Renal cortex interstitium (tissue), 15 donors: ENCODE measurements at places on chromosomes 7 and 10.

- no peak for DNase-seq
These were observed 99.5 kb downstream of the DYNC1I1 start for GRCh38 chr7:95871896-95872295.

DNA sequence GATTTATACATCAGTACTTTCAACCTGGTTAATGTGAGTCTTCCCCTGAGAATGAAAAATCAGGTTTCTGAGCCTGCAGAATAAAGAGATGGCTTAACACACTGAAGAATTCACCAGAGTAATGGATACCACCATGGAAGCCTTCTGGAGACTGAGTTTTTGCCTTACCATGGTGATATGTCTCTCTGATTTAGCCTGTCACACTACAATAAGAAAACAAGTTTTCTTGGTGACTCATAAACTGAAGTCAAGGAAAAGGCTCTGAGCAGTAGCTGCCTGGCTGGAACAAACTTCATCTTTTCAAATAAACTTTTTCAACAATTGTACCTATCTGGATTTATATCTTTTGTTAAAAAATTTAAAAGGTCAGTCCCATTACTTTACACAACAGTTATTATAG is 229.0 kb downstream of the PRPF18 start:
- DNase-seq = no peak

- no peak for DNase-seq
These were observed 5.6 kb downstream of the IMPDH1 start for GRCh38 chr7:128404143-128404681.

- no peak for DNase-seq
These were observed 55.7 kb upstream of the PRSS58 start for GRCh38 chr7:142313528-142313927.

DNA sequence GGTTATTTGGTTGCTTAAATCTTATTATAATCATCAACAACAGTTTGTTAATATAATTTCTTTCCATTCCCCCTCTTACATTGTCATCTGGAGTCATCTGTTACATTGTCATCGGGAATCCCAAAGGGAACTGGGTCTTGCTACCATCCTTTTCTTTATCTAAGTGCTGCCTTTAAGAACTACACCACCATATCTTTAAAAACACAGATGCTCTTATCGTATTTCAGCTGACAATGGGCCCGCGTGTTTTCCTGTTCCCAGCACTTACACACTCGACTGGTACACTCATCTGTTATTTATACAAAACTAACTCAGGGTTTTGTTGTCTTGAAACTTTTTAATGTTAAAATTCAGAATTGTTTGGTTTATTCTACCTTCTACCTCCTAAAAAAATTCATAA is 256.2 kb upstream of the MGMT start:
- DNase-seq = no peak

GRCh38 chr10:3866332-3866731 is 81.3 kb upstream of the KLF6 start:
- no peak for DNase-seq

DNA sequence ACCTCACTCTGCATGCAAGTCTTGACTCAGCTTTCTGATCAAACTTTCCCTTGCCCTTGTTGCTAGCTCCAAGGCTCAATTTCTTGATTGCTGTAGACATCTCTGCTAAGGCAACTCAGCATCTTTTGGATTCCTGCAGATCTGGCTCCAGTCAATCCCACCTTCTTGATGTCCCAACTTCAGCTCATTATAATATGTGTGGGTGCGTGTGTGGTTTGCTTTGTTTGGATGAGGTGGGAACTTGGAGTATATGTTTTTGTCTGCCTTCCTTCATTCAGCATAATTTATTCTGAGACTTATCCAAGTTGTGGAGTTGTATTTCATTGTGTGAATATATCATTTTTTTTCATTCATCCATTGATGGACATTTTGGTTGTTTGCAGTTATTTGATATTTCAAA is 364.8 kb upstream of the IGFBP3 start:
- no peak for DNase-seq

DNA sequence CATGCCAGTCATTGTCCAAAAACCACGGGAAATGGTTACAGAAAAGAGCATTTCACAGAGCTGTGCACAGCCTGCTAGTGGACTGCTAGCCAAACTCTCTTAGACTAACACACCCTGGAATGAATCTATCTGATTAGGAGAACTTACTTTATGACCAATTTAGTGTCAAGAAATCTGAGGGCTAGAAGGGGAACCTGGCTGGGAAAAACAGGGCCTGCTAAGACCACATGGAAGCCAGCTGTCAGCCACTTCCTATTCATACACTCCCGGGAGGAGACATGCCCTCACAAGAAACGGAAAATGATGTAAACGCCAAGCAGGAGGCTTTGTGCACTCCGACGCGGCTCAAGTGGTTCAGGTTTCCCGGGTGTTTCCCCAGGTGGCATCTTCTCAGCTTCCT is 54.8 kb downstream of the MPP7 start:
- DNase-seq = no peak

- DNase-seq = no peak
These were observed 127.8 kb upstream of the RSU1 start for GRCh38 chr10:16944986-16945385.

GRCh38 chr10:11411926-11412545 is 199.4 kb downstream of the USP6NL start:
- DNase-seq = no peak

GRCh38 chr7:15625466-15625865 is 61.0 kb downstream of the MEOX2 start:
- no peak for DNase-seq

- no peak for DNase-seq
These were observed 296.6 kb downstream of the HGF start for GRCh38 chr7:81473236-81473635.

DNA sequence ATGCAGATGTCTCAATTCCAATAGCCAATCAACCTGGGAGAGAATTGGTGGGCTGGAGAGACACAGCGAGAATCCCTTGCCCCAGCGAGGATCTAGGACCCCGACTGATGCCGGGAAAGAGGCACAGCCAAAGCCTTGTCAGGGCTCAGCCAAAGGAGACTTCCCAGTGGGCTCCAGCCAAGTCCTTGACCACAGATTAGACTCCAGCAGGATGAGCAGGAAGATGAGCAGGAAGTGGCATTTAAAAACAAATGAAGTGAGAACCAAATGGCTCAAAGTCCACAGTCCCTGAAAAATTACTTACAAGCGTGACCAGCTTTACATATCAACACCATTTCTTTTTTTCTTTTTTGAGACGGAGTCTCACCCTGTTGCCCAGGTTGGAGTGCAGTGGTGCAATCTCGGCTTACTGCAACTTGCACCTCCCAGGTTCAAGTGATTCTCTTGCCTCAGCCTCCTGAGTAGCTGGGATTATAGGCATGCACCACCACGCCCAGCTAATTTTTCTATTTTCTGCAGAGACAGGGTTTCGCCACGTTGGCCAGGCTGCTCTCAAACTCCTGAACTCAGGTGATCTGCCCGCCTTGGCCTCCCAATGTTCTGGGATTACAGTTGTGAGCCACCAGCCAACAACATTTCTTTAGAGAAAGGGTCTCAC is 40.2 kb downstream of the CTBP2 start:
- no peak for DNase-seq

DNA sequence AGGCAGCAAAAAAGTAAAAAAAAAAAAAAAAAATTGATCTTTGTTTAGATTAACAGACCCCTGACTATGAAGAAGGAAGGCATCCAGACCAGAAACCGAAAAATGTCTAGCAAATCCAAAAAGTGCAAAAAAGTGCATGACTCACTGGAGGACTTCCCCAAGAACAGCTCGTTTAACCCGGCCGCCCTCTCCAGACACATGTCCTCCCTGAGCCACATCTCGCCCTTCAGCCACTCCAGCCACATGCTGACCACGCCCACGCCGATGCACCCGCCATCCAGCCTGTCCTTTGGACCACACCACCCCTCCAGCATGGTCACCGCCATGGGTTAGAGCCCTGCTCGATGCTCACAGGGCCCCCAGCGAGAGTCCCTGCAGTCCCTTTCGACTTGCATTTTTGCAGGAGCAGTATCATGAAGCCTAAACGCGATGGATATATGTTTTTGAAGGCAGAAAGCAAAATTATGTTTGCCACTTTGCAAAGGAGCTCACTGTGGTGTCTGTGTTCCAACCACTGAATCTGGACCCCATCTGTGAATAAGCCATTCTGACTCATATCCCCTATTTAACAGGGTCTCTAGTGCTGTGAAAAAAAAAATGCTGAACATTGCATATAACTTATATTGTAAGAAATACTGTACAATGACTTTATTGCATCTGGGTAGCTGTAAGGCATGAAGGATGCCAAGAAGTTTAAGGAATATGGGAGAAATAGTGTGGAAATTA is 19.4 kb downstream of the GATA3 start:
- DNase-seq = no peak

GRCh38 chr7:88337572-88337971 is 30.9 kb upstream of the STEAP4 start:
- DNase-seq = no peak

GRCh38 chr7:146982482-146982881 is 865.9 kb downstream of the CNTNAP2 start:
- no peak for DNase-seq

DNA sequence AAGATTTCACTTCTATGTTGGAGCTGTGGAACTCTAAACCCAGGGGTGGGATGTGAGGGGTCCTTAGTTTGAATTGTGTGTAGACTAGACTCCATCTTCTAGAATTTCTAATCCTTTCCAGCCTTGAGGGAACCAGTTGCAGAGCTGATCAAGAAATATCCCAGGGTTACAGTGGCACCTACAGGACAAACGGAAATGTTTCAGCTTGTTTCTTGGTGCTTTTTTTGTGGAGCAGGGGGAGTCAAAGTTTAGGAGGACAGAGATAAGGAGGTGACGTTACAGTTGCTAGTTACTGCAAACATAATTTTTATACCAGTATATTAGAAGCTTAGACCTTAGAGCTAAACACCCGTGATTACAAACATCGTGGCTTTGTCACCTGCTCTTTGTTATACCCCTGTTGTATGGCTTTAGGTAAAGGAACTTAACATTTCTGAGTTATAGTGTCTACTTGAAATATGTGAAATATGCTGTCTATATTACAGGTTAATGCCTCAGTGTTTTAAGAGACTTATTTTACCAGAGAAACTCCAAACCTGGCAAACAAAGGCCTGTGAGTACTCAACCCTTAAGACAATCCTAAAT is 84.5 kb upstream of the DYNC1I1 start:
- DNase-seq = no peak

- DNase-seq = no peak
These were observed 14.6 kb downstream of the GBX1 start for GRCh38 chr7:151152643-151153513.

DNA sequence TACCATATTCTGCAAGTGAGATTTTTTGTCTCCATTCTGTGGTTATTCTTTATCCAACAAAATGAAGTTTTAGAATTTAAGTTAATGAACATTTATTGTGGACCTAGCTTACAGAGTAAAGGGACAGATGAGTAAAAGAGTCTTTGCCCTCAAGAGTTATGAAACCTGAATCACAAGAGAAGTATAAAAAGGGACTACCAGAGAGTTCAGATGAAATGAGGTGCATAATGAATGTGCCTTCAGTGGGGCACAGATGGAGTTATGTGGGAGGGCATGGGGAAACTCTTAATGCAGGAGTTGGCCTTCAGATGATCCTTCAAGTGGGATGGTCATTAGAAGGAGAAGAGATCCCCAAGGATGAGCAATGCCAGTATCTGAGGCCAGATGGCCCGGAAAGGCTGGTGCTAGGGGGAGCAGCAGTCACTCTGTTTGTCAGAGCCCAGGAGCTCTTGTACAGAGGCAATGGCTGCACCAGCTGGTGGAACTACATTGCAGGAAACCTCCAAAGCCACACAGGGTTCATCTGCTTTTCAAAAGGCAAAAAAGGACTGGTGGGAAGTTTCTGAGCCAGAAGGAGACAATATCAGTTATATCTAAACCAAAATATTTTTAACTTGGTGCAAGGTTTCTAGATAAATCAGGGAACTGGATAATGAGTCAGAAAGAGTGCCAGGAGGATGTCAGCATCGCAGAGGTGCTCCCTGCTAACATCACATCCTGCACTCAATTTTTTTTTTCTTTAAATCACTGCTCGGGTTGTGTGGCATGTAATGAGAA is 162.0 kb downstream of the KLF6 start:
- DNase-seq = no peak

- no peak for DNase-seq
These were observed 132.0 kb downstream of the RELN start for GRCh38 chr7:103857435-103857834.

- no peak for DNase-seq
These were observed 352.7 kb downstream of the PHTF2 start for GRCh38 chr7:78151229-78151628.

- DNase-seq = no peak
These were observed 66.9 kb upstream of the ARHGAP21 start for GRCh38 chr10:24790599-24790998.
